ENCODE measurements at places on chromosomes 2 and 18. TPM values are rescaled to one million over a fixed set of nuclear protein-coding genes. Genes with fewer than 3 reads are reported as not detected.

CLHC1 gene
- 6.2 TPM for total RNA-seq

CNRIP1 gene
- 7.5 TPM for total RNA-seq

DNA sequence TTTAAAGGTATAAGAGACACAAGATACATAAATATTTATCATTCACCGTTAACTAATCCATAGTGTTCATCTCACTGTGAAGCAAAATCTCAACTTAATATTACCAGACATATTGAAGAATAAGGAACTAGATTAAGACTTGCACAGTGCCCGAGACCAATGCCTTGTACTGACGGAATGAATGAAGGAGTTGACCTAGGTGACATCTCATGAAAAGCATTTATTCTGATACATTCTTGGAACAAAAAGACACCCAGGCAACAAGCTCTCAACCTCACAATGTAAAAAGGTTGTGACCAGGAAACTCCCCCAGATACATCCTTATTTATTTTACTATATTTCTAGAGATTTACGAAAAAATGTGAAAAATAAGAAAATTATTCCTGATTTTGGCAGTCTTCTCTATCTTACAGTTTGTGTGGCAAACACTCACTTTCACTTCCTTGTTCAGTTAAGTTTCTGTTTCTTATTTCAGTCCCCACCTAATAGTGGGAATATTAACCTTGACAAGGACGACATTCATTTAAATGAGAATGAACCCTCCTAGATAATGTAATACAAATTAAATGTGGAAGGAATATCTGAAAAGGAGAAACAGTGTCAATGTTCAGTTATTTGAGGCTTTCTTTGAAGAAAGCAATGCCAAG is 28.4 kb downstream of the M1AP start:
- no peak for DNase-seq

IL1RN gene
- not detected for total RNA-seq

SLC9A2 gene
- total RNA-seq = not detected

GRCh38 chr2:120294008-120294340 is 41.3 kb downstream of the RALB start:
- DNase-seq = no peak

DNA sequence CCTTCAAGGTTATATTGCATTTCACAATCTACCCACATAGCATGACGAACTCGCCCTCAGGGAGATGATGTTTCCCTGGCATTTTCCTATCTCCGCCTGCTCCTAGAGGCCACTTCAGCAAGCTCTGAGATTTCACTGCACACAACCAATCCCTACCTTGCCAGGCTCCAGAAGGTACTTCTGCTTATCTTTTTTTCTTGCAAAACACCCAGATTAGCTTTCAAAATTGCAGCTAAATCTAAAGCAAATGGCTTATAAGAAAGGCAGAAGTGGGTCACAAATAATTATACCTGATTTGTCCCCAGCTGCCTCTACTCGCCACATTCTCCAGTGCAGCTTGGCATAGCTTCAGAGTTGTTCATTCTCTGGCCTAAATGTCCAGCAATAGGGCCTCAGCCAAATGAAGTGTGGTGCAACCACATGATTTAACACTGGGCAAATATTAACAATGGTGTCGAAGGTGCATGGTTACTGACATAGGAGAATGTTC is 32.4 kb upstream of the MRPL19 start:
- DNase-seq = no peak

DNA sequence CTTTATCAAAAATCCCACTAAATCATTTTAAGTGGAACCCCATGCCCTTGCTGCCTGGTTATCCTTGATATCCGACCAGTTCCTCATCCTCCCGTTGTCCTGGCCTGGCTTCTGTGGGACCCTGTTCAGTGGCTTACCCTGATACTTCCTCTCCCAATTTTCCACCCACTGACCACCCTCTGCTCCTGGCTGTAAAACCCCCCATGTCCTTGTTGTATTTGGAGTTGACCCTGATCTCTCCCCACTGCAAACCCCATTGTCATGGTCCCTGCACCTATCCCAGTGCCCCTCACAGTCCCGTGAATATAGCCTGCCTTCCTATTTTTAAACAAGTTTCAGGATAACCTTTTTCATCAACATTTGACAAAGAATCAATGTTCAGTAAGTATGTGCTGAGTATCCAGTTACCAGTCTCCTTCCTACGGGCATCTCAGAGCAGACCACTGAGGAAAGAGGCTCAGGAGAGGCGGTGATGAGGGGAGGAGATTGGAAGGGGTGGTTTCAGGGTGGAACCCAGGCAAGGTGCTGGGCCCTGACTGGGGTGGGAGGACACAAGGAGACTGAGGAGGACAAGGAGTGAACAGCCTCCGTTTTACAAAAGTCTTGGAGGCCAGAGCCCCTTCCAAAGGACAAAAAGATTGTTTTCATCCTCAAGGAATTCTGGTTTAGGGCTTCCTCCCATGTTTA is 131.8 kb downstream of the PXDN start:
- no peak for DNase-seq

PRSS56 gene
- not detected for total RNA-seq

ECEL1 gene
- total RNA-seq = not detected

CXCR2 gene
- 0.39 TPM for total RNA-seq

DNA sequence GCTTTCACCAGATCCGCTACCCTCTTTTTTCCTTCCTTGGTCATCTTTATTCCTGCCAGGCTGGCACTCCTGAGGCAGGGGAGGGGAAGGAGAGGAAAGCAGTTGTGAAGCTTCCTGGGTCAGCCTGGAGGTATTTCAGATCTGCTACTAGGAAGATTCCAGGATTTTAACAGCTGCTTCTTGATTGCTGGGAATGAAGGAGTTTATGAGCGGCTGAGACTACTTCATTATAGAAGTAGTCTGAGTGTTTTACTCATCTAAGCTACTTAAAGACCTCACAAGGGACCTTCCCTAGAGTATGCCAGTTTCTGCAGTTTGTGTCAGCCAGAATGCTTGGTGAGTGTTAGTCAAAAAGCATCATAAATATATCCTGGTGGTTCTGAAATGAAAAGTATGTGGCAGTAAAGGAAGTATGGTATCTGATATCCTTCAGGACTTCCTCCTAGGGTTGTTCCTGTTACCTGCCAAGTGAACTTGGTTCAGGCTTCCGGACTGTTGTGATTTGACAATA is 1.9 kb downstream of the TANC1 start:
- DNase-seq = no peak

- DNase-seq = no peak
Observed at GRCh38 chr18:77651441-77651840, 401.8 kb downstream of the GALR1 start.

LBH gene
- 199 TPM for total RNA-seq

DNA sequence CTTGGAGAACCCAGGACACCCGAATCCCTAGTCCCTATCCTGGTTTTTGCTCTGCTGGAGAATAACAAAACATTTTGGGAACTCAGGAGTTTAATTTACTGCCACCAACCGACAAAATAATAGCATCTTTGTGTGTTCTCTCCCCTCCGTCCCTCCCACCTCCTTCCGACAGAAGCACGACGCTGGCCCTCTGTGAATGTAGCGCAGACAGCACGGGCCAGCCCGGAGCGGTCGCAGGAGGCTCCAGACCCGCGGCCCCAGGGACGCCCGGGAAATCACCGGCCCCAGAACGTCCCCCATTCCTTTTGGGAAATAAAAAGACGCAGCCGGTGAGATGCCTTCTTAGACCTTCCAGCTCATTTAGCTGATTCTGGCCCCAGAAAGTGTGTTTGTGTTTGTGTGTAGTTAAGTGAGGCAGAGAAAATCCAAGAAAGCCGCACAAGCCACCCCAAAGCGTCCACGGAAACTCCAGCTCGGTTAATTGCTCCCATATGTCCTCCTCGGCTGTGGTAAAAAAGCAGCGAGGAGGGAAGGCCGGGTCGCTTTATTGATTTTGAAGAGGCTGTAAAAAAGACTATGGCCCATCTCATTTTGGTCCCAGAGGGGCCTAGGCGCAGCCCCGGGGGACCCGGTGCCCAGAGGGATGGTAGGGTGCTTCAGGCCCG is 577 bp upstream of the TANC1 start:
- DNase-seq = peak; percentile 60

DNA sequence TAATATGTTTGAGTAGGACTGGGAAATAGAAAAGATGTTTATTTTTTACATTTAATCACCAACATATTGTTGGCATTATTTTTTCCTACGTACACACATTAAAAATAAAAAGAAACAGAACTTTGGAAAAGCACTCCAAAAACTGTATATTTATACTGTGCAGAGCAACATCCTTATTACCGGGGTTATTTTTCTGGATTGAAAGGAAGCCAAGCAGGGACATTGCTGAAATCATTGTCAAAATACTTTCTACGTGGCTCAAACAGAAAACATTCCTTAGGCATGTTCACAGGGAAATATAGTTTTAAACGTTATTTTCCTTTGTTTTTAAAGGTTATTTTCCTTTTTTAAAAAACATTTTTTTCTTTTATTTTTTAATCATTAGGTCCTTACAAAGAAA is 315.0 kb upstream of the SMIM21 start:
- no peak for DNase-seq

GRCh38 chr18:44729631-44730101 is 49.0 kb downstream of the SETBP1 start:
- no peak for DNase-seq

- no peak for DNase-seq
Observed at GRCh38 chr2:122034777-122035176, 279.3 kb downstream of the TSN start.

- DNase-seq = no peak
Observed at GRCh38 chr18:78582898-78583738, 396.5 kb upstream of the SALL3 start.

LOXHD1 gene
- 0.83 TPM for total RNA-seq

GRCh38 chr2:211144078-211144477 is 587.7 kb downstream of the CPS1 start:
- DNase-seq = no peak

DNA sequence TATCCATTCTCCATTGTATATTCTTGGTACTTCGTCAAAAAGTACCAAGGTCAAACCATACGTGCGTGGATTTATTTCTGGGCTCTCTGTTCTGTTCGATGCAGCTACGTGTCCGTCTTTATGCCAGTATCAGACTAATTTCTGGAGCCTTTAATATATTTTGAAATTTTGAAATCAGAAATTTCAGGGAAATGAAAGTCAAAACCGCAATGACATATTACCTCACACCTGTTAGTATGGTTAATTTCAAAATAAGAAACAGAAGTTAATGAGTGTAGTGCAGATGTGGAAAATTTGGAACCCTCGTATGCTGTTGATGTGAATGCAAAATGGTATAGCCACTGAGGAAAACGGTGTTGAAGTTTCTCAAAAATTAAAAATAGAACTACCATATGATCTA is 156.1 kb upstream of the TRIB2 start:
- DNase-seq = no peak

DNA sequence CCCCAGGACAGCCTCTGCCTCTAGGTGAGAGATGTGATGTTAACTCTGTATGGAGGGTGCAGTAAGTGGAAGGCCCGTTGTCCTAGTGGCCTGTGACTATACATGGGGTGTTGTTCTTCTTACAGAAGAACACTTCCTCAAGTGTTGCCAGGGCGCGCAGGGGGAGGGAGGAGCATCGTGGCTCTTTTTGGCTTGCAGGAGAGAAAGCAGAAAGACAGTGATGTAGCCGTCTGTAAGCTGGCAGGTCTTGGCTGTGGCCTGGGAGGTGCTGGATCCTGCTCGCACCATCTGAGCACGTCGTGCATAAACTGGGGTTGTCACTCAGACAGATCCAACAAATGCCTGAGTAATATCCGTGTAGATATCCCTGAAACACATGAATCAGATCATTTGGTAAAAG is 44.3 kb downstream of the ZNF236 start:
- no peak for DNase-seq

DNA sequence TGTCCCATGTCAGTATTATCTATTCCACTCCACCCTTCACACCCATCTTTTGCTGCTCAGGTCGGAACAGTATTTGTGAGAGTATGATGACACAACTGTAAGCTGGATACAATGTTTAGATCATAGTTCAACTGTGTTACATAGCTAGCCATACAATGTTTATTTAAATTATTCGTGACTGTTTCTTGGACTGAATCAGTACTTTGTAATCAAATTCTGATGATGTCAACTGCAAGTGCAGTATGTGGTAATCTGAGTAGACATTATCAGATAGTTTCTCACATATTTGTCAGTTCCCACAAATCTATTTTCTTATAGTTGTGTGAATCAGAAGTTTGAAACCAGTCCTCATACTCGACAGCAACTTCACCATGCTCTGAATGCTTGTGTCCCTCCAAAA is 177.6 kb downstream of the ZNF407 start:
- DNase-seq = no peak

GRCh38 chr2:189402932-189403331 is 38.3 kb upstream of the WDR75 start:
- DNase-seq = no peak

DNA sequence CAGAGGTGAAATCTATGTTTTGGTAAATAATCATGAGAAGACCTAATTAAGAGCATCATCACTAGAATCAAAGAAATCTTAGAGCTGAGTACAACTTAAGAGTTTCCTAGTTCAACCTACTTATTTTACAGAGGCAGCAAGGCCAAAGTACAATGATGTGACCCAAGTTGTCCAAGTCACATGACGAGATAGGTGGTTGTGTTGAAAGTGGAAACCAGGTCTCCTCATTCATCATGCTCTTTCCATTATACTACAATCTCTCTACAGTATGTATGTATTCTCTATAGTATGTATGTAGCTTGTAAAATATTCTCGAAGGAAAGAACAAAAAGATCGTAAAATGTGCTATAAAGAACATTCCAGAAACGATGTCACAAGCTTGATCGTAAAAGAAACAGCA is 895.0 kb upstream of the FSHR start:
- DNase-seq = no peak

- no peak for DNase-seq
Observed at GRCh38 chr2:20836521-20836920, 13.6 kb upstream of the LDAH start.

DNA sequence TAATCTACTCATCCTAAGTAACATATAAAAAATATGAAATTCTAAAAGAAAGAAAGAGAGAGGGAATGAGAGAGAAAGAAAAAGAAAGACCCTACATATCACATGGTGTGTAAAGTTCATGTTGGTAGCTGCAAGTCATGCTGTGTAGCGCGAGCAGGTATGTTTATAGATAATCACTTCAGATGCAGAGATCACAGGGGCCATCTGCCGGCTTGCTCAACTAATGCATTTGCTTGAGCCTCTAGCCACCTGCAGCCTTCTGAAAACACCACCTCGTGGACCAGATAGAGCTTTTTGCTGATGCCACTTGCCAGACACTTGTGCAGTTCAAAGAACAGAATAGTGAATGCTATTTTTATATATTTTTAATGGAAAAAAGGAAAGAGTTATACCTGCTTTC is 37.6 kb downstream of the CDH7 start:
- no peak for DNase-seq

- peak; percentile 83 for DNase-seq
Observed at GRCh38 chr2:128736689-128737545, 418.2 kb upstream of the HS6ST1 start.

NR4A2 gene
- 7.0 TPM for total RNA-seq

DNA sequence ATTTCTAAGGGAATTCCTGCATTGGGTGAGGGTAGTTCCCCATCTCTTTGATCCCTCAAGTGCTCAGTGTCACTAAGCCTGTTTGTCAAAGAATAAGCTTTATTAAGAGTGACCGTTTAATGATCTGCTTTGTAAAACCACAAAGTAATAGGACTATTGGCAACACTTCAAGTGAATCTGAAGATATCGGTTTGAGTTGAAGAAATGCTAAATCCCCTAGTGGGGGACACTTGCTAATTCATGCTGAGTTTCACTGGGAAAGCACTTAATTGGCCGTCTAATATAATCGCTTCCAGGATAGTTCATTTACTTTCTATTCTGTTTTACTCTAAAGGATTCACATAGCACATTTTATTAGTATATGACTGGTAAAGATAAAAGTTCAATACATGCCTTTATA is 54.4 kb downstream of the DTNA start:
- no peak for DNase-seq

TNFAIP6 gene
- 2.7 TPM for total RNA-seq
